ENCODE measurements at places on chromosomes 4 and X.
A peak's percentile ranks its signal among the peaks of the same experiment; 100 is the strongest.

- no peak for DNase-seq
These were observed 1149.2 kb downstream of the PCDH18 start for GRCh38 chr4:136383082-136383481.

GRCh38 chr4:44544158-44544557, 95.5 kb upstream of the KCTD8 start:
- DNase-seq: no peak

DNA sequence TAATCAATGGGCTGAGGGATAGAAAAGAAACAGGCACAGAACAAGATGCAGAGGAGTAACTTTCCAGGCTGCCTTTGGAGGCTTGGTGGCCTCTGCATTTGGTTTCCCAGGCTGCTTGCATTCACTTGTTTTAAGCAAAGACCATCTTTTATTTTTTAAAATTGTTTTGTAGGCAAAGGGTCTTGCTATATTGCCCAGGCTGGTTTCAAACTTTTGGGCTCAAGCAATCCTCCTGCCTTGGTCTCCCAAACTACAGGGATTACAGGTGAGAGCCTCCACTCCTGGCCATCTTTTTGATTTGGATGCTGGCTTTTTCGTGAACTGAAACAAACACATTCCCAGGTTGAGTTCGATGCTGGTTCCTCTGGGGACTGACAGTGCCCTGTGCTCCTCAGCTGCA, 74.1 kb downstream of the SLC9A6 start:
- no peak for DNase-seq

DNA sequence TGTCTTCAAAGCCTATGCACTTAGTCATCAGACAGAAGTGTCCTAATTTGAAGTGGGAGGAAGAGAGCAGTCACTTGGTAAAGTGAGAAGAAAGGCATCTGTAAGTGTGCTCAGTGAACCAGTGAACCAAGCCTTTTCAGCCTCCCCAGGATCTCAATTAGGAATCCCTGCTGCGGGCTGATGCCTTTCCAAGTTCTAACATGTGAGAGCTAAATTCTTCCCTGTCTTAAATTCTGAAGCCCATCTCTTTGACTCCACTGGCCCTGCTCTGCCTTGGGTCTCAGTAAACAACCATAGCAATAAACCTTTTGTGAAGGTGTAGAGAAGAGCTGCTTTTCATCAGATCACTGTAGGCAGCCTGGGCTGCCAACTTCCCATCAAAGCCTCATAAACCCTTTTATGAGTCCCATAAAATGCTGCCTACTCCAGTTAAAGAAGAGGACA, 701.2 kb upstream of the LCORL start:
- DNase-seq: no peak

GRCh38 chrX:51361251-51361650, 28.6 kb downstream of the NUDT10 start:
- no peak for DNase-seq

DNA sequence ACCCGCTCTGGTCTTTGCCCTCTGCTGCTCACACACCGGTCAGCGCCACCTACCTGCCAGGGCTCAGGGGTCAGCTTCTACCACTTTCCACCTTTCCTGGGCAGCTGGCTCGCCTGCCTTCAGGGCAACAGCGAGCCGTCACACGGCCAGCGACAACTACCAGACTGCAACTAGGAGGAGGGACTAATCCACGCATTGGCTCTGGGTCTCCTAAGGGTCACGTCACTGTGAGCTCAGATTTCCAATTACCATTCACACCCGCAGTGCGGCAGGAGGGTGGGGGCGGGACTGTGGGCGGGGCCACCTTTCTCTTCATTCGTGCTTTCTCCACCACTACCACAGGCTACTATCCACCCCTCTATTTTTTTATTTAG, at the start of gene BEX5:
Gene BEX5 (minus strand): TSS at position 172 of the 374 bp plus-strand sequence. CDS start 1,712 bp downstream, outside the sequence.
- DNase-seq: peak; percentile 20

- no peak for DNase-seq
These were observed 1.8 kb downstream of the TLL1 start for GRCh38 chr4:165874791-165875371.

GRCh38 chr4:145736241-145736831, 56.4 kb downstream of the C4orf51 start:
- DNase-seq: no peak

DNA sequence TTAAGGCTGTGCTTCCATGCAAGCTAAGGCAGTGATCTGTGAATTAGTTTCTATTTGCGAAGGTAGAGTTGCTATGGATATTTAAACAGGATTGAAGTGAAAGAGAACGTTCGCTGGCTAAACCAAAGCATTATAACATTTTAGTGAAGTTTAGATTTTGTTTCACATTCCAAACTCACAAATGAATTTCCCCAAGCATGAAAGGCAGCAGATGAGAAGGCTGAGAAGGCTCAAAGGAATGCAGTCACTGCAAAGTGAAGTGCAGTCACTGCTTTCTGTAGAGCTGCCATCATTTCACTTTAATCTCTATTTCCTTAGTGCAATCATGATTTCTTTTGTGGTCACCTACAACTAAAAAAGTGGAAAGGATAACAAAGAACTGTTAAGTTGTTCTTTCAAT, 334.7 kb upstream of the NR3C2 start:
- DNase-seq: no peak

- DNase-seq: no peak
These were observed 22.8 kb downstream of the PDLIM3 start for GRCh38 chr4:185512516-185512915.

- no peak for DNase-seq
These were observed 197.8 kb downstream of the AFF2 start for GRCh38 chrX:148698221-148698620.

GRCh38 chrX:2389324-2389723, 111.5 kb downstream of the DHRSX start:
- no peak for DNase-seq

GRCh38 chr4:2072971-2073807, 14.1 kb downstream of the NAT8L start:
- no peak for DNase-seq

DNA sequence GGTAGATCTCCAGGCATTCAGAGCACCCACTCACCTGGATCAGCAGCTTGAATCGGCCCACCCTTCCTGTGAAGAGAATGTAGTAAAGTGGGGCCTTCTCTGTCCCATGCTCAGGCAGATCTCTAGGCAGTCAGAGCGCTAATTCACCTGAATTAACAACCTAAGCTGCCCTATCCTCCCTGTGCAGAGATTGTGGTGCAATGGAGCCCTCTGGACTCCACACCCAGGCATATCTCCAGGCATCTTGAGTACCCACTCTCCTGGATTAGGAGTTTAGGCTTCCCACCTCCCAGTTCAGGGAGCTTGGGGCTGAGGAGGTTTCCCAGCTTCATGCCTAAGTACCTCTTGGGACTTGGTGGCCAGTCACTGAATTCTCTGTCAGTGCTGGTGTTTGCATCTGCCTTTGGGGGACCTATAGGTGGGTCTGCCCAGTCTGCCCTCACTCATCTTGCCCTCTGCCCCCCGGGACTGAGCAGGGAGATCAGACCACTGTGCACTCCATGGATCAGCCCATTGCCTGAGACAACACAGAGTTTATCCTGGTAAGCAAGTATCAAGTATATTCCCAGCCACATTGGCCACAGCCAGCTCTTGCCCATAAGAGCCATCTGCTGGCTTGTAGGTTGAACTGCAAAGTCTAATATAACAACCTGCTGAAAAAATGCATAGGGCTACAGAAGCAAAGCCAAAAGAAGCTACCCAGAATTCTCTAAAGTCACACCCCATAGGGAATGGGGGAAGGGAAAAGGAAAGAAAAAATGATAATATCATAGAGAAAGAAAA, 372.9 kb downstream of the KLHL13 start:
- DNase-seq: no peak

- no peak for DNase-seq
These were observed 250.3 kb upstream of the ARSJ start for GRCh38 chr4:114229706-114230105.

- DNase-seq: no peak
These were observed 30.2 kb upstream of the SYTL5 start for GRCh38 chrX:37976153-37976552.

DNA sequence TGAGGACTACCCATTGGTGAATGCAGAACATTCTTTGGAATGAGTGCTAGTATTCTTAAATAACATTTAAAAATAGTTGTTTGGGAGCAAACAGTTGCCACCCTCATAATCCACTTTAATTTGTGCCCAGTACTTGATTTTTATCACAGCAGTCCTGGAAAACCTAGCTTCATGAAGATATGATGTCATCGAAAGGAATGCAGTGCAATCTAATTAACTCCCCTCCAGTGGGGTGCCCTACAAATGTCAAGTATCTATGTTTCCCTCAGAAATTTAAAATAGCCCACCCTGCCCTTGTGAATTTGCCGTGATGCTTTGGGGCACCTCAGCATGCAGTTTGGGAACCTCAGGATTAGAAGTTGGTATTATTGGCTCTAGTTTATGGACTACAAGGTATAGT, 5.4 kb downstream of the RAB9A start:
- no peak for DNase-seq

GRCh38 chr4:156635051-156635450, 336.5 kb downstream of the PDGFC start:
- no peak for DNase-seq

DNA sequence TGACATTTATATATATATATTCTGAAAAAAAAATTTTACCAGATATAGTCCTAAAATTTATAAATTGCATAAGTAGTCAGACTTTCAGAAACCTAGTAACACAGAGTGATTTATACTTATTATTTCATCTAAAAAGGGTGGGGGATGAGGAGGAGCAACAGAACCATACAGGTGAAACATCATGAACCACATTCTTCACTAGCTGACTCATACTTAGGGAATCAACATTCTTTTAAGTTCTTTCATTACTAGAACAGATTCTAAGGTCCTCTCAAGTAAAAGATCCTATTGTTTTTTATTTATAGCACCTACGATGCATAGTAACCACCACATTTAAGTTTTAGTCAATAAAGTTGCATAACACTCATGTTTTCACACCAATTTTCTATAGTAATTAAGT, 166.1 kb downstream of the LRBA start:
- no peak for DNase-seq

- DNase-seq: no peak
These were observed 14.8 kb downstream of the NDNF start for GRCh38 chr4:121057466-121057922.

DNA sequence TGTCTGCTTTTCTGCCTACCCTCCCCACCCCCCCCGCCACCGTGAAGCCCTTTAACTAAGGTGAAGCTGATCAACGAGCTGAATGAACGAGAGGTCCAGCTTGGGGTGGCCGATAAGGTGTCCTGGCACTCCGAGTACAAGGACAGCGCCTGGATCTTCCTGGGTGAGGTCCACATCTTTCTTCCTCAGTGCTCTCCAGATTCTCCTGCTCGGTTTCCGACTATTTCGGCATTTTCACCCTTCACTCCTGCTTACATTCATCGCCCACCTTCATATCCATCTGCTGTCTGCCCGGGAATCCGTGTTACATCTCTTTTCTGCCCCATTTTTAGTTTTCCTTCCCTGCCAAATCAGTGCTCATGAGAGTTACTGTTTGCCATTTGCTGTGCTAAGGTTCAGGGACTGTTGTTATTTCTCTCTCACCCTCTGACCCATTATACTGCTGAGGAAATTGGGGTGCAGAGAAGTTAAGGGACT, 459 bp downstream of the RBMX2 start:
- no peak for DNase-seq

DNA sequence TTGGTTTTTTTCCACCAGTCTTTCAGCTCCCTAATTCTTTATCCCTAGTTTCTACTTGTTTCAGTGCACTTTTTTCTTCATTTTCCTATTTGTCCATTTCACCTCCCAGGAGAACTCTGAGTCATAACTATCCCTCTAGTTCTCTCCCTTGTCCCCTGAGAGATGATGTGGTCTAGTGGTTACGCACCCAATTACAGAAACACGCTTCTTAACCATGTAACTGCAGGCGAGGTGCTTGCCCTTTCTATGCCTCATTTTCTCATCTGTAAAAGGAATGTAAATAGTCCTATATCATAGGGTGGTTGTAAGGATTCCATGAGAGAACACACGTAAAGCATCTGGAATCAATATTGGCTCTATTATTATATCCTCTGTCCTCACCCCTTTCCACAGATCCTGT, 8.8 kb upstream of the GRPR start:
- DNase-seq: no peak

DNA sequence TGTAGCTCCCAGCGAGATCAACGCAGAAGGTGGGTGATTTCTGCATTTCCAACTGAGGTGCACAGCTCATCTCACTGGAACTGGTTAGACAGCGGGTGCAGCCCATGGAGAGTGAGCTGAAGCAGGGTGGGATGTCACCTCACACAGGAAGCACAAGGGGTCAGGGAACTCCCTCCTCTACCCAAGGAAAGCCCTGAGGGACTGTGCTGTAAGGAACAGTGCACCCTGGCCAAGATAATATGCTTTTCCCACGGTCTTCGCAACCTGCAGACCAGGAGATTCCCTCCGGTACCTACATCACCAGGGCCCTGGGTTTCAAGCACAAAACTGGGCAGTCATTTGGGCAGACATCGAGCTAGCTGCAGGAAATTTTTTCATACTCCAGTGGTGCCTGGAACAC, 216.4 kb upstream of the TET2 start:
- DNase-seq: peak; percentile 3

GRCh38 chr4:26482508-26483462, 7.5 kb downstream of the CCKAR start:
- DNase-seq: no peak

DNA sequence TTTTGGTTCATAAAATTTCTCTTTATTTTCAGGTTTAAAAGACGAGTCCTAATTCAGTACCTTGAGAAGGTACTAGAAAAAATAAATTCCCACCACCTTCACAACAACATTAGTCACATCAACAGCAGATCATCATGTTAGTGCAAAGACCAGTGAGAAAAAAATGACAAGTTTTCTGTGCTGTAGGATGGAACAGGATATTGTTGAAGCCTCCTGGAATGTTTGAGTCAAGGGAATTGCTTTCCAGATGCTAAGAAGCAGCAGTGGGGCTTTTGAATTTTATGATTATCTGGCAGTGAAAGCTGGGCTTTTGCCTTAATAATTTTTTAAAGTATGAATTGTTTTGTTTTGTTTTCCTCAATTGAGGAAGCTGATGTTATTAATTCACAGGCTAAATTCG, 61.0 kb downstream of the INTS6L start:
- DNase-seq: no peak

DNA sequence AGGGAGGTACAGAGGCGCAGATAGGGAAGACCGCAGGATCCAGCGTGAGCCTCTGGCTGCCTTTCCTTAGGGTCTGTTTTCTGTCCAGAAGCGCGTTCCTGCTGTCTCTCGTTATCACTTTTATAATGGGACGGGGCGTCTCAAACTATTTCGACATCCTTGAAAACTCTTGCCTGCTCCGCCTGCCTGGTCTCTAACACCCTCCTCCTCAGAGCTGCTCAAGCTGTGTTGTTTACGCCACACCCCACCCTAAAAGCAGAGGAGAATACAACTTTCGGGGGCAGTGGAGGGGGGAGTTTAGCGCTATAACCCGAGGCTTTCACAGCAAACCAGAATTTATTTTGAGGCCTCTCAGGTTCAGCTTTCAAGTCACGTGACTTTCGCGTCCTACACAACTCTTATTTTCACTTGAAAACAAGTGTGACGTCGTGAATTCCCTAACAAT, 646 bp upstream of the FAM3A start:
- DNase-seq: peak; percentile 62

DNA sequence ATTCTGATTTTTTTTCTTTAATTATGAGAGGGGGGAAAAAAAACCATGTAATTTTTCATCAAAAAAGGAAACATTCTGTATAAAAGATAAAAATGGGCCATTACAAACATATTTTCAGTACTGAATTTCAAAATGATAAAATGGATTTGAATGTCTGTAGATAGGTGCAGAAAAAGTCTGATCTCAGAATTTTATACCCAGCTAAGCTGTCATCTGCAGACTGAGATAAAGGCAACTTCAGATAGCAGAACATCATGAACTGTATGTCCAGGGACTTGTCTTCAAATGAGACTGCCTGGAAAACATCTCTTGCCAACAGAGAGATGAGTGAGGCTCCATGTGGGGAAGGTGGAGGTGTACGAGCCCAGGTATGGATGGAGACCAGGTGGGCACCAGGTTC, 118.5 kb upstream of the PSAPL1 start:
- DNase-seq: no peak

Measured in CD8-positive, alpha-beta T cell (primary cell).